ENCODE measurements at places on chromosomes 16 and 17.

GRCh38 chr16:24853830-24854229 is 8.1 kb downstream of the SLC5A11 start:
- no peak for DNase-seq

DNA sequence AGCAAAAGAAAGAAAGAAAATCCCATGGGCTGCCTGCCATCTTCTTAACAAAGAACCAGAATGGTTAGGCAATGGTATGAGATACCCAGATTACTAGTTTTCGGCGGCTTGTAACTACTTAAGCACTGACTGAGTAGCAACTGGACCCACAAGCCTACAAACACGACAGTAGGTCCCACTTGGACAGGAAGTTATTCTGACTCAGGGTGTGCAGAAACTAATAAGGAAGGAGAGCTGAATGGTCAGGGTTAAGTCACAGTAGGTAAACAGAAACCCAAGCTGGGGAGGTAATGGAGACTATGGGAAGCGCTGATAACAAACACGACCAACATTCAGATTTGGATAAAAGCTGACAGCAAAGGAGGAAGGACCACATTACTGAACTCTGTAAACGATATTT is 10.4 kb upstream of the HLF start:
- DNase-seq = no peak

GRCh38 chr17:71117466-71117865 is 948.1 kb downstream of the KCNJ2 start:
- DNase-seq = no peak

GRCh38 chr16:57611181-57611580 is 17.2 kb upstream of the ADGRG1 start:
- no peak for DNase-seq

DNA sequence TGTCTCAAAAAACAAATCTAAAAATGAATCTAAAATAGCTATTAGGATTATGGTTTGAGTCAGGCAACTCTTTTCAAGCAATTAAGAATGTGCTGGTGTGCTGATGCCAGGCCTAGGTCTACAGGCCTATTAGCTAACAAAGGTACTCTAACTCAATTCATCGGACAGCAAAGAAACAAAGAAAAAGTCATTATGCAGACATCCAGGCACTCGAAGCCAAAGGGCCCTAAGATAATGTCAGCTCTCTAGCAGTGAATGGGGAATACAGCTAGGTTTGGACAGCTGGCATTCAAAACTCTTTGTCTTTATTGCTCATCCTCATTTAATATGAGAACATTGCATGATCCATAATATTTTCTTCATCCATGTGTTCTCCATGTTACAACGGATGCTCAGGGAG is 108.5 kb downstream of the TMEM114 start:
- no peak for DNase-seq

DNA sequence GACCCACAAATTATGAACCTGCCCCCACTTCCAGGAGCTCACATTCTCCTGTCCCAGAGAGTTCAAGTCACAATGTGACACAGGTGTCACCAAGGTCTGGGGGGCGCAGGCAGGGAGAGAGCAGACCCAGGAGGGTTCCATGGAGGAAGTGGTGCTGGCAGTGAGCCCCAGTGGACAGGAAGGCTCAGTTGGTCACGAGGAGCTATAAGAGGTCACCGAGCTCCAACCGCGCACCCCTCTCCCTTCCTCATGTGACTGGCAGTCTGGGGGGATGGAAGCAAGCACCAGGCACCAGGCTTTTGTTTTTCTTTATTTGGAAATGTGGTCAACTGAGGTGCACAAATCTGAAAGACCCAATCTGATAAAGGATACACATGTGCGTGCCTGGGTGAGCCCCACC is 2.5 kb downstream of the ITGAD start:
- no peak for DNase-seq

GRCh38 chr17:33652731-33653398 is 359.8 kb upstream of the ASIC2 start:
- no peak for DNase-seq

DNA sequence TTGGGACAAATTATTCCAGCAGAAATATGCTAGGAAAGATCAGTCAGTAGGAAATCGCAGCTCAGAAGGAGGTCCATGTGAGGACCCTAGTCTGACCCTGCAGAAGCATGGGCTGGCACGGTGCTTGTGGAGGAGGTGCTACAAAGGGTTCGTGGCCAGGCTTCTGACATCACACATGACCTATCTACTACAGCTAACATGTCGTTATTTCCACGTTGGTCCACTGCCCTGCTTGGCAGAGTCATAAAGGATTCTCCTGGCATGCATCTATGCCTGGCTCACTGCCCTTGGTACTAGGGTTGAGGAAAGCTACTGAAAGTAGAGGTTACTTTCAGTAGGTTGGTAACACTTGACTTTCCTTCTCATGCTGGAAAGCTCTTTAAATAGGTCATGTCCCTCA is 118.1 kb upstream of the SHISA6 start:
- no peak for DNase-seq
